DMS153 (cell line): ENCODE measurements at places on chromosomes 13 and 19.

DNA sequence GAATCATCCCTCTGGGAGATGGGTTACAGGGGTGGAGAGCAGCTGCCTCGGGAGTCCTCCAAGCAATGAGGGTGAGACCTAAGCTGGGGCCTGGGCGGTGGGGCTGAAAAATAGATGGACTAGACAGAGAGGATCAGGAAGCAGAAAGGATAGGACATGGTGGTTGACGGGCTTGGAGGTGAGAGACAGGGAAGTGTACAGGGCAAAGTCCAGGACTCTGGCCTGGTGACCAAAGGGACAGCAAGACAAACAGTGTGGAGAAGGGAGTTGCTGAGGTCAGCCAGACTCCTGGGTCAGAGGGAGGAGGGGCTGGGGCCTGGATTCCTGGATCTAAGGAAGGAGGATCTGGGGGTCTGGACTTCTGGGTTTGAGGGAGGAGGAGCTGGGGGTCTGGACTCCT, 5.5 kb downstream of the PHLDB3 start:
- DNase-seq: no peak

DNA sequence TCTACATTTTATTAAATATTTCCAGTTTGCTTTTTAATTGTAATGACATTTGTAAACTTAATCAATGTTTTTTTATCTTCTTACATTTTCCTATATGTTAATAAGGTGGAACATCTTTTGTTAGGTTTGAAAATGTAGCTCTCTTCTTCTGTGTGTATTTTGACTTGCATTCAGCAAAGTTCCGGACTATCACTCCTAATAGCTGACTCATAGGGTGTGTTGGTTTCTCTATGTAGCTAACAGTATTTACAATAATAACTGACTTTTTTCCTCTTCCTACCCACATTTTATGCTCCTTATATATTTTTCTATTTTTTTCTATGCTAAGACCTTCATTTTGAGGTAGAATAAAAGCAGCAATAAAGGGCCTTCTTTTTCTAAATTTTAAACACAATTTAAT, 28.1 kb downstream of the MYO16 start:
- DNase-seq: no peak

DNA sequence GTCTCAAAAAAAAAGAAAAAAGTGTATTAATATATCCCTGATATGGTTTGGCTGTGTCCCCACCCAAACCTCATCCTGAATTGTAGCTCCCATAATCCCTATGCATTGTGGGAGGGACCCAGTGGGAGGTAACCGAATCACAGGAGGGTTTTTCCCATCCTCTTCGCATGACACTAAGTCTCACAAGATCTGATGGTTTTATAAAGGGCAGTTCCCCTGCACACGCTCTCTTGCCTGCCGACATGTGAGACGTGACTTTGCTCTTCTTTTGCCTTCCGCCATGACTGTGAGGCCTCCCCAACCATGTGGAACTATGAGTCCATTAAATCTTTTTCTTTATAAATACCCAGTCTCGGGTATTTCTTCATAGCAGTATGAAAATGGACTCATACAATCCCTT, 17.7 kb downstream of the STK24 start:
- DNase-seq: no peak

DNA sequence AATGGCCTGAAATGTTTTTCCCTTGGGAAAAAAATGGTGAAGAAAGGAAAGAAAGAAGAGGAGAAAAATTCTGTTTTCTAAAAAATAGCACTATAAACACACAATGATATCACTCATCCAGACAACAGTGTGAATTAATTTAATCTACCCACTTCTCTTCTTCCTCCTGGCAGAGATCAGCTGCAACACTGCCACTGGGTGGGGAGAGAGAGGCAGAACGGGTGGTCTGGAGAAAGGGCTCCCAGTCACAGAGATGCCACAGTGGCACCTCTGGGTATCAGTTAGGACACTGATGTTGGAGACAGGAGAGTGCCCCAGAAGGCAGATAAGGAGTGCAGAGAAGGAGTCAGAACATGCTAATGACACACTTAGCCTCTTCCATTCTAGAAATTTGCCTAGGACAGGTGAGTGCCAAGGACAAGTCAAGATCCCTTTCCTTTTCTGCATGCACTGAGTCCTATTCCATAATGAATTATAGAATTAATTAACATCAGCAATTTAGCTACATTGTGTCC, 168.6 kb downstream of the SUCLA2 start:
- DNase-seq: no peak

GRCh38 chr19:16247353-16248182, 49.9 kb downstream of the AP1M1 start:
- peak; percentile 11 for DNase-seq

DNA sequence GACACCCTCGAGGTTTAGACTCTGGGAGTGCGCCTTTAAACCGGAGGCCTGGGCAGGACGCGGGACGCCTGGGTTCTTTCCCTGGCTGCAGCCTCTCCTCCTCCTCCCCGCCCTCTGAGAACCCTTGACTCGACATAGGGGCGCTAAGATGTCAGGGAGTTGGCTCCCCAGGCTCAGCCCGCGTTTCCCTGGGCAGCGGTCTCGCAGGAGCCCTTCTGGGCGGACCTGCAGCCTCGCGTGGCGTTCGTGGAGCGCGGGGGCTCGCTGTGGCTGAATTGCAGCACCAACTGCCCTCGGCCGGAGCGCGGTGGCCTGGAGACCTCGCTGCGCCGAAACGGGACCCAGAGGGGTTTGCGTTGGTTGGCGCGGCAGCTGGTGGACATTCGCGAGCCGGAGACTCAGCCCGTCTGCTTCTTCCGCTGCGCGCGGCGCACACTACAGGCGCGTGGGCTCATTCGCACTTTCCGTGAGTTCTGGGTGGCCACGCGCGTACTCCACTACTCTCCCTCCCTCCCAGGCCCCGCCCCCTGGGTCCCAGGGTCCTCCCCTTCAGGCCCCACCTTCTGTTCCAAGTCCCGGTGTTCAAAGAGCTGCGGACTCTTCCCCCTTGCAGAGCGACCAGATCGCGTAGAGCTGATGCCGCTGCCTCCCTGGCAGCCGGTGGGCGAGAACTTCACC, 1.3 kb downstream of the ICAM5 start:
- no peak for DNase-seq

- no peak for DNase-seq
Observed at GRCh38 chr13:76440568-76440967, 445.6 kb downstream of the KCTD12 start.

- DNase-seq: no peak
Observed at GRCh38 chr19:17787274-17787913, 7.5 kb upstream of the B3GNT3 start.

DNA sequence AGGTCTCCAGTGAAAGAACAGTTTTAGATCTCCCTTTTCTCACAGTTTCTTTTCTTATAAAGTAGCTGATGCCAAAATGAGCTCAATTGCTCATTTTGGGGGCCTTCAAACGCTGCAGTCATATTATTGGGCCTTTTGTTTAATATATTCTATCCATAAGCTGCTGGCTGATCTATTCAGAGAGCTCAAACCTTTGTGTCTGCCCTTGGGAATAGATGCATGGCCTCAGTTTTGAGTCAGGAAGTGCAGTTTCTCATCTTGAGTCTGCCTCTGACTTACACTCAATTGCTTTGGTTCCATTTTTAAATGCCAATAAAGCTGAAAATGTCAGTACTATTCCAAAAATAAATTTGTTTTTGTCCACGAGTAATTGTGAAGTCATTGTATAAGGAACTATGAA, 468.9 kb downstream of the KLF12 start:
- DNase-seq: no peak

DNA sequence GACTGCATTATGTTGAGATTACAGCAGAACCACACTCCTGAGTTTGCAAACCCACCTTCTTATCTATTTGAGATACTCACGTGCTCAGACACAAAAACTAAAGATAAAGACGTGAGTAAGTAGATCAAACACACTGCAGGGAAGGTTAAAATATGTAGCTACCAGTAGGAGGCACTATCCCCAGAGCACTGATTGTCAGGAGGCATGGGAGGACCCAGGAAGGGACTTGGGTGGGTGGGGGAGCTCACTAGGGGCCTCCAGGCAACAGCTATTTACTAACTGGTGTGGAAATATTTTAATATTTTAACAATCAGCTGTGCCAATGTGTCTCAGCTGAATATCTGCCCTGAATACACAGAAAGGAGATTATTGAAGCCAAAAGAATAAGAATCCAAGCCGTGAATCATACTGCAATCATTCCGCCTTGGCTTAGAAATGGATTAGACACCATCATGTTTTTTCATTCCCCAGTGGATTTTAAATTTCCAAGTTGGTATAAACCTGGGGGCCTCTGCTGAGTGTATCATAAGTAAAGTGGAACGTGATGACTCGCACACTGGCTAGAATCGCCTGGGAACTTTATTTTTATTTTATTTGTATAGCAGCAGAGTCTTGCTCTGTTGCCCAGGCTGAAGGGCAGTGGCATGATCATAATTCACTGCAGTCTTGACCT, 73.2 kb upstream of the CACNA1A start:
- DNase-seq: no peak

GRCh38 chr13:75372517-75372916, 109.5 kb downstream of the TBC1D4 start:
- no peak for DNase-seq

DNA sequence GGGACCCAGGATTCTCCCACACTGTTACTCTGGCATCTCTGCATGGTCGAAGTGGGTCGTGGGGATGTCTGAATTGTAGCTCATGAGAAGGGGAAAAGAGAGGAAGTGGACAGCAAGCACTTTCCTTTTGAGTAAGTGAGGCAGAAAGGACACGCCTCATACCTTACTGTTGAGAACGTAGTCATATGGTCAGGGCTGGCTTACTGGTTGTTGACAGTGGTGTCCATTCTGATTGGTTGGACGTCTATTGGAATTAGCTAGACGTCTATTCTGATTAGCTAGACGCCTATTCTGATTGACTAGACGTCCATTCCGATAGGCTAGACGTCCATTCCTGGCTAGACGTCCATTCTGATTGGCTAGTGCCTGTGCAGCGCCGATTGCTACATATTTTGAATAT, 12.4 kb downstream of the GRIN2D start:
- DNase-seq: no peak

DNA sequence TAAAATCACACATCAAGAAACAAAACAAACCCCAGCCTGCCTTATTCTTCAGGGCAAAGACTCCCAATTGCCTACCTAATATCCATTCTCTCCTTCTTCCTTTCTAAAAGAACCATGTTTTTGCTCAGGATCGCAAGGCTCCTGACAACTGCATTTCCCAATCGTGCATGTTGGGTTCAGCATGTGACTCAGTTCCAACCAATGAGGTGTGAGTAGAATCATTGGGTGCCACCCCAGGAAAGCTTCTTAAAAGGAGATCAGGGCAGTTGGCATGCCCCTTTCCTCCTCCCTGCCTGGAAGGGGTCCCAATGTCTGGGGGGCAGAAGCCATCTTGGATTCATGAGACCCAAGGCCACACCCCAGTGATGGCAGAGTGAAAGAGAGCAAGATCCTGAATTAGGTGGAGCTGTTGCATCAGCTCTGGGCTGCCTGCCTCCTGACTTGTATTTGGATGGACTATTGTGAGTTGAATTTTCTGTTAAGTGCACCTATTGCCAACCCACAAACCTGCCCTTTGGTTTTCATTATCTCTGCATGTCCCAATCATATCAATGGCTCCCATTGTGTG, 26.0 kb upstream of the UBAC2 start:
- DNase-seq: no peak

DNA sequence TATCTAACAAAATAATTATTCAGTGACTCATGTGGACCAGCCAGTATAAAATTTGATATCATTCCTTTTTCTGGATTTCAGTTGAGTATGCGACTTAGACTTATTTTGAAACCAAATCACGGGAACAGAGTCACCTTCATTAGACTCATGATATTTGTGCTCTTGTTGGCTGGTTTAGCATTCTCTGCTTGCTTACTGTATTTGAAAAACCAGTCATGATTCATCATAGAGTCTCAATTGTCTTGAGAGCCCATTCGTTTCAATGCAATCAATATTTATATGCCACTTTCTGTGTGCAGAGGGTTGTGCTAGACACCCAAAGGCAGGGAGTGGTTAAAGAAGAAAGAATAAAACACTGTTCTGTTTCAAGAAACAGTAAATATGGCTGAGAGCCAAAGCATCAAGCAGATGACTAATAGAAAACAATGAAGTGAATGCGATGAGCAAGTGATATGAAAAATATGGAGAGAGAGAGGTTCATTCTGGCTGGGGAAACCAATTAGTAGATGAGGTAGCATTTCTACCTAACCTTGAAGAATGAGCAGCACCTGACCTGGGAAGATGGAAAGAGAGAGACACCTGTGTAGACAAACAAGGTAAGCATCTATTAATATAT, 99.6 kb upstream of the MBNL2 start:
- peak; percentile 48 for DNase-seq

DNA sequence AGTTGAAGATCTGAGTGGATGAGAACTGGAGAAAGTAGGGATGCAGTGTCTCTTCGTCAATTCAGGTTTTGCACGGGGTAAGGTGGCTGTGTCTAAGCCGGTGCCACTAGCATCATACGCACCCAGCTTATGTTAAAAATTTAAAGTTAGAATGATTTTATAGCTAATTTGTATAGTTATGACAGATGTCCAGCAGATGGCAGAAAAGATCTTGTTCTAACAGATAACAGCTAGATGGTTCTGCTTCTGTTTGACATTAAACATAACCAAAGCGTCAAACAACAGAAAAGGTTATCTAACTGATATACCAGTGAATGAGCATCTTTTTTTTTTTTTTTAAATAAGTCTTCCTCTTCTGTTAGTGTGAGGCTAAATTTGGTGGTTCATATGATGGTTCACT, 18.8 kb upstream of the EDDM13 start:
- peak; percentile 65 for DNase-seq

GRCh38 chr13:98273824-98274742, 97.0 kb upstream of the RNF113B start:
- no peak for DNase-seq

DNA sequence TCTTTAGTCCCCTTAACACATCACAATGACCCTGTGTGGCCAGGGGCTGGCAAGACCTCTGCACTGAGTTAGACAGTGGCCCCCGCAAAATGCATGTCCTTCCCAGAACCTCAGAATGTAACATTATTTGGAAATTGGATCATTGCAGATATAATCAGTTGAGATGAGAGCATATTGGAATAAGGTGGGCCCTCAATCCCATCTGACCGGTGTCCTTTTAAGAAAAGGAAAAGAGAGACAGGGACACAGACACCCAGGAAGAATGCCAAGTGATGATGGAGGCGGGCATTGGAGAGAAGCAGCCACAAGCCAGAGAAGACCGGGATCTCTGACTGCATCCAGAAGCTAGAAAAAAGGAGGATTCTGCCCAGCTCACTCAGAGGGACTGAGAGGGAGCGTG, 1.8 kb downstream of the FAM187B start:
- DNase-seq: no peak

DNA sequence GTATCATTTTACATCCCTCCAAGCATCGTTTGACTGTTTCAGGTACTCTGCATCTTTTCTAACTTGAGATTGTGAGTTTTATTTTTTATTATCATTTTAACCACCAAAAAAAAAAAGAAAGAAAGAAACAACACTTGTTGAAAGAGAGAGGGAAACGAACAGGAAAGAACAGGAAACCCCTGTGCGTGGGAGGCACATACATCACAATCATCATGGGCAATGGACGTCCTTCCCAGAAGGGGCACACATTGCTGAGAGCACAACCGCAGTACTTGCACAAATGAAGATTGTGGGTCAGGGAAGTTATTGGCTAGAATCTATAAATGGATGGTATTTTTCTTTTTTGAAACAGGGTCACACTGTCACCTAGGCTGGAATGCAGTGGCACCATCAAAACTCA, 1.7 kb downstream of the CLC start:
- no peak for DNase-seq

GRCh38 chr19:19067276-19068072, 3.7 kb downstream of the SLC25A42 start:
- DNase-seq: no peak

- no peak for DNase-seq
Observed at GRCh38 chr19:44857837-44858236, 11.7 kb downstream of the NECTIN2 start.

- DNase-seq: no peak
Observed at GRCh38 chr13:100434010-100434763, 154.4 kb downstream of the GGACT start.
